Activated CD4-positive, alpha-beta T cell treated with anti-CD3 and anti-CD28 coated beads, Interleukin-2, Interleukin-4, amounts not matched to agents 100 ng/mL and 50 ng/mL, durations not matched to agents 16 hours and 8 hours (primary cell): ENCODE measurements at places on chromosomes 2 and 18.
A peak's percentile ranks its signal among the peaks of the same experiment; 100 is the strongest.

DNA sequence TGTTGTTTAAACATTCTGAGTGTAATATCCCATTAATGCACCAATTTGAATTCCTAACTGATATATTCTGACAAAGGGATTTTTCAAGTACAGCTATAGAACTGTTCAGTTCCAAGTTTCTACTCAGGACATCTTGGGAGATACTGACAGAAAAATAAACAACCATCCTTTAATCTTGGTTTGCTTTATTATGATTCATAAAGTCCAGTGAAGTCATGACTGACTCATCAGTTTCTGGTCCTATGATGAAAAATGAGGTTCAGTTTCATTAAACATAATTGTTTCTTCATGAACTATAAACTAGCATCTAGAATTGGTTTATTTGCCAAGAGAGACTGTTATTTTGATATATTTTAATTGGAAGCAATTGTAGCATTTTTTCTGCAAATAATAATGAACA is 896.2 kb downstream of the CCDC85A start:
- no peak for DNase-seq

DNA sequence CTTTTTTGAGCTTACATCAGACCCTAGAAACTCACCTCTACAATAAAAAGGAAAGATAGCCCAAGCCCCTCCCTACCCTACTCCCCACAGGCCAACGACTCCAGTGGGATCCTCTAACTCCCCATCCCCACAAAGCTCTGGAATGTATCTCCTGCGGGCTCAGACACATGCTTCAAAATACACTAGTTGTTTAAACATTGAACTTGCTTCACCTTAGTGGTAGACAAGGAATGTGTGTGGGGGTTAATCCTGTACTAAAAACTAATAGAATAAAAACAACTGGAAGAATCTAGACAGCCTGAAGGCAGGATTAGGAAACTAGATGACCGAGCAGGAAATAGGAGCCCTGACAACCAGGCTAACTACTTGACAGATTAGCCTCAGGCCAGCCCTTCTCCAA is 211.5 kb downstream of the SUCLG1 start:
- DNase-seq: no peak

DNA sequence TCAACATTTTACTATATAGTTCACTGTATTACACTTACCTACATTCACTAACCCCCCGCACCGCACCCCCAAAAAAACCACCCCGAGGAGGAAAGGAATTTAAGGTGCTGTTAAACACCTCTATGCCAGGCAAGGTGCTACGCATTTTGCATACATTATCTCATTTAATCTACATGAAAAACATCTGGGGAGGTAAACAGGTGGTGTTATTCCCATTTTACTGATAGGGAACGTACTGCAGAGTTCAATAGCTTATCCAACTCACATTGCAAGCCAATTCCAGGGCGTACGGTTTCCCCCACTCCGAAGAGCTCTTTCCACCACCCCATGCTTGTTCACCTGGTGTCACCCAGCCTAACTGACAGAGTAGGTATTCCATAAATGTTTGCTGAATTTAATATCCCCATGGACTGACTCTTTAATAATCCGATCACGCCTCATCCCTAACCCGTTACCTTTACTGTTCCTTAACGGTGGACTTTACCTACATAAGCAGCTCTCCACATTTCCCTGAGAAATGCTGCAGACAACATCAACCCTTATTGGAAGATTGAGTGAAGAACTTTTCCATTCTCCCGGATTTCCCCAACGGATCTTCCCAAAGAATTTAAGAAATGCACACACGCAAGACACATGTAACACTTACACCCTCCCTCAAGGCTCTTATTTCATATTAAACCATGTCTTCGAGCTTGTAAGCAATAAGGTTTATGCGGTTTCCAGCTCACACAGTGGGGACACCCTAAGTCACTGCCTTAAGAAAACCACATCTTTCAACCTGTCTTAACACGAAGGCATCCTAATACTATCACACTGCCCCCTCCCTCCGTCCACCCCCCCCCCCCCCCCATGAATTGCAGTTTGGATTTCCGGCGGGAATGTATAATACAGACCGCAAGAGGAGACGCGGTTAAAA is 1.2 kb downstream of the RAPH1 start:
- DNase-seq: peak; percentile 42

- DNase-seq: no peak
These were observed 1.3 kb upstream of the CXCR1 start for GRCh38 chr2:218168016-218168415.
